Natural killer cell treated with Interleukin-12 subunit alpha and Interleukin-12 subunit beta and Interleukin-15 and Interleukin-18, amount 100 ng/mL, for 72 hours (primary cell): ENCODE measurements at places on chromosomes 6 and 20. TPM values are rescaled to one million over a fixed set of nuclear protein-coding genes. Genes with fewer than 3 reads are reported as not detected.

ADAM33 gene
- total RNA-seq = not detected

- no peaks in the 10 kb centered on the region for H3K36me3 ChIP-seq
- H3K27ac ChIP-seq = no peak overlapping the region
- H3K4me3 ChIP-seq = no peak overlapping the region
- peaks cover 4% of the 10 kb centered on the region for H3K4me1 ChIP-seq
- H3K27me3 ChIP-seq = peaks cover 17% of the 10 kb centered on the region
These were observed 9.4 kb upstream of the COL9A1 start for GRCh38 chr6:70312165-70312745.

GRCh38 chr20:63520504-63520933, at the start of gene PPDPF:
PPDPF (plus strand) TSS chr20:63520765; CDS start chr20:63521309, 544 bp downstream.
- H3K4me1 ChIP-seq = peaks cover 4% of the 10 kb centered on the region
- H3K27me3 ChIP-seq = peaks cover 5% of the 10 kb centered on the region
- peak; percentile 86 for DNase-seq
- H3K27ac ChIP-seq = no peak within 1 kb of the TSS
- peak within 1 kb of the TSS; percentile 77 for H3K4me3 ChIP-seq

PI16 gene
- not detected for total RNA-seq

GRCh38 chr20:31822421-31823330, 3.5 kb downstream of the MYLK2 start:
- peak; percentile 72 for DNase-seq
- H3K4me1 ChIP-seq = no peaks in the 10 kb centered on the region
- peaks cover 7% of the 10 kb centered on the region for H3K27me3 ChIP-seq
- H3K36me3 ChIP-seq = no peaks in the 10 kb centered on the region
- H3K4me3 ChIP-seq = no peak overlapping the region

GRCh38 chr6:41503827-41504465, 42.2 kb upstream of the FOXP4 start:
- peak; percentile 88 for DNase-seq
- peaks cover 52% of the 10 kb centered on the region for H3K4me1 ChIP-seq
- peak overlapping the region; percentile 88 for H3K4me3 ChIP-seq
- peaks cover 12% of the 10 kb centered on the region for H3K36me3 ChIP-seq
- H3K27me3 ChIP-seq = peaks cover 40% of the 10 kb centered on the region

DNA sequence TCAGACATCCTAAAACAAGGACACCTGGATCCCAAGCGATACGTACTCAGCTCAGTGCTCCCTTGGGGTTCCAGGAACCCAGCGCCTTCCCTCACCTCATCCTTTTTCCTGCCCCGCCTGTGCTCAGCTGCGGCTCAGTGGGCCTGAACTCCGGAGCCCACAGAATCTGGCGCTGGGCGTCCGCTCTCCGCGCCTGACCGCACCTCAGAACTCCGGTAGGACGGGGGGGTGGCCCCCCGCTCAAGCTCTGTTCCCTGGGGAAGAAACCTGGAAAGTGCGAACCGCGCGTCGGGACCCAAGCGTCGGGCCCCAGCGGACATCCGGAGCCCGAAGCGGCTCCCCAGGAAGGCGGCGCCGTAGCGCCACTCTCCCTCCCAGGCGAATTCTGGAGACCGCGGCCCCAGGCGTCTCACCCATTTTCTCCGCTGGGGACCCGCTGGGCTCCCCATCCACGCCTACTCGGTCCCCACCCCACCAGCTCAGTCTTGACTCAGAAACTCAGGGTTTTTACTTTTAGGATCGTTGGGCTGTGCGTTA, 336 bp upstream of the LY6G5C start:
- H3K36me3 ChIP-seq = peaks cover 2% of the 10 kb centered on the region
- DNase-seq = no peak
- H3K27ac ChIP-seq = peak overlapping the region; percentile 44
- H3K4me1 ChIP-seq = peaks cover 29% of the 10 kb centered on the region

GRCh38 chr6:90298459-90299053, 1.9 kb upstream of the BACH2 start:
- no peak for DNase-seq
- H3K27ac ChIP-seq = no peak overlapping the region
- peaks cover 12% of the 10 kb centered on the region for H3K4me1 ChIP-seq
- H3K4me3 ChIP-seq = no peak overlapping the region

- H3K4me3 ChIP-seq = peak overlapping the region; percentile 88
- H3K4me1 ChIP-seq = peaks cover 93% of the 10 kb centered on the region
- H3K27ac ChIP-seq = peak overlapping the region; percentile 98
- no peak for DNase-seq
- H3K36me3 ChIP-seq = no peaks in the 10 kb centered on the region
These were observed 18.2 kb upstream of the TAGAP start for GRCh38 chr6:159062976-159063375.

DNA sequence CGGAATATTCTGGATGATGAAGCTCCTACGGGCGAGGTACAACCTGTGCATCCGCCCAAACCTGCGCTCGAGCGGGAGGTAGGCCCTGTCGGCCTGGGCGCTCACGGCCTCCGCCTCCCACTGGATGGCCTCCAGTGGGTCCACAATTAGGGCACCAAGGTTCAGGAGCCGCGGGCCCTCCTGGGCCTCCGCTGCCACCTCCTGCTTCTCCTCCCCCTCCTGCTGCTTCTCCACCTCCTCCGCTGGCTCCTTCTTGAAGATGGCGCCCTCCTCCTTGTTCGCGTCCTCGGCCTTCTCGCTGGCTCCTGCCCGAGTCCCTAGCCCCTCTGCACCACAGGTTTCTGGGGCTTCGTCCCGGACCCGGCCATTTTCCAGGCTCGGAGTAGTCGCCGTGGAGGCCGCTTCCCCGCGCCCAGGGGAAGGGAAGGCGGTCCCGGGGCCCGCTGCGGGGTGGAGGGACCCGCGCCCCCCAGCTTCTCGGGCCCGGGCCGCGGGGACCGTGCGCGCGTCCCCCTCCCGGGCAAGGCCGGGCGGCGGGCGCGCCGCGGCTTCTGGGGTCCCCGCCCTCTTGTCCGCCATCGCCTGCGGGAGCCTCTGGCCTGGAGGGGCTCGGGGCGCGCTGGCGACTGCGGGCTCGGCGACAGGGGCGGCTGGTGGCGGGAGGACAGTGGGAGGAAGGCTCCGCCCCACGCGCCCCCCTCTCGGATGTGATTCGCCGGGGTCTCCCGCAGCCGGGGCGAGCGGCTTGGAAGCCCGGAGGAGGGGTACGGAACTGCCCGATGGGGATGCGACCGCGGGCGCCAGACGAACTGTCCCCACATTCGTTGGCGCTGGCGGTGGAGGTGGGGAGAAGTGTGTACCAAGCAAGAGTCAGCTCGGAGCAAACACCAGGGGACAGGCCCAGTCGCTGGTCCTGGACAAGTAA, 17.6 kb downstream of the PLAGL2 start:
- H3K4me1 ChIP-seq = peaks cover 11% of the 10 kb centered on the region
- peak; percentile 69 for DNase-seq
- H3K27me3 ChIP-seq = no peaks in the 10 kb centered on the region
- peak overlapping the region; percentile 39 for H3K27ac ChIP-seq
- peaks cover 5% of the 10 kb centered on the region for H3K36me3 ChIP-seq

GRCh38 chr6:37137201-37138090, 32.5 kb upstream of the PIM1 start:
- no peak for DNase-seq
- peaks cover 13% of the 10 kb centered on the region for H3K27me3 ChIP-seq
- H3K4me3 ChIP-seq = peak overlapping the region; percentile 83
- peaks cover 48% of the 10 kb centered on the region for H3K4me1 ChIP-seq
- no peaks in the 10 kb centered on the region for H3K36me3 ChIP-seq

GRCh38 chr6:70385901-70386300, 27.4 kb upstream of the FAM135A start:
- H3K36me3 ChIP-seq = no peaks in the 10 kb centered on the region
- H3K27me3 ChIP-seq = peaks cover 17% of the 10 kb centered on the region
- H3K27ac ChIP-seq = no peak overlapping the region
- DNase-seq = no peak
- no peak overlapping the region for H3K4me3 ChIP-seq

DNA sequence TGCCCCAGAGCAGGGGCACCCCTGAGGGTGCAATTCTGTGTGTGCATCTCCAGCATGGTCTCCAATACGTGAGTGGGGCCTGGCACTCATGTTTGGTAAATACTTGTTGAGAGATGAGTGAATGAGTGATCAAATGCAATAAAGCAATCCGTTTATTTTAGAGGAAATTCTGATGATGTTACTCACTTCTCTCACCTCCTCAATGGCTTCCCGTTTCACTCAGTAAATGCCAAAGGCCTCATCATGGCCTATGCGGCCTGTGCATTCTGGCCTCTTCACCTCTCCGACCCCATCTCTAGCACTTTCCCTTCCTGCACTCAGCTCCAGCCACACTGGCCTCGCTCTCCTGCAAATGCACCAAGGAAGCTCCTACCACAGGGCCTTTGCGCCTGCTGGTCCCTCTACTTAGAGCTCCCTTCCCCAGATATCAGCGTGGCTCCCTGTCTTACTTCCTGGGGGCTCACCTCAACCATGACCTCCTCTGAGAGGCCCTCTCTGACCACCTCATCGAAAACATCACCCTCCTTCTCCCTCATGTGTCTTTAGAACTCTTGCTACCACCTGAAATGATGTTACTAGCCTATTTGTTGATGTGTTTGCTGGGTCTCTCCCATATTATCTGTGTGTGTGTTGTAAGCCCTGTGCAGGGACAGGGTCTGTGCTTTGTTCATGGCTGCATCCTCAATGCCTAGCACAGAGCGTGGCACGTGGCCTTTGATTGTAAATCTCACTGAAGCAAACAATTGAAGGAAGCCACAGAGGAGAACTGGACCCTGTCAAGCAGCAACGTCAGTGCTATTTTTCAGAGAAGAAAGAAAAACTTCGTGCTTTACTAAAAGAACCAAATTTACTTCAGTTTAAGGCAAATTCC, 42.6 kb downstream of the RAB44 start:
- peak overlapping the region; percentile 28 for H3K27ac ChIP-seq
- H3K4me1 ChIP-seq = peaks cover 39% of the 10 kb centered on the region
- DNase-seq = no peak
- no peaks in the 10 kb centered on the region for H3K36me3 ChIP-seq
- H3K27me3 ChIP-seq = no peaks in the 10 kb centered on the region
- H3K4me3 ChIP-seq = peak overlapping the region; percentile 32

DNA sequence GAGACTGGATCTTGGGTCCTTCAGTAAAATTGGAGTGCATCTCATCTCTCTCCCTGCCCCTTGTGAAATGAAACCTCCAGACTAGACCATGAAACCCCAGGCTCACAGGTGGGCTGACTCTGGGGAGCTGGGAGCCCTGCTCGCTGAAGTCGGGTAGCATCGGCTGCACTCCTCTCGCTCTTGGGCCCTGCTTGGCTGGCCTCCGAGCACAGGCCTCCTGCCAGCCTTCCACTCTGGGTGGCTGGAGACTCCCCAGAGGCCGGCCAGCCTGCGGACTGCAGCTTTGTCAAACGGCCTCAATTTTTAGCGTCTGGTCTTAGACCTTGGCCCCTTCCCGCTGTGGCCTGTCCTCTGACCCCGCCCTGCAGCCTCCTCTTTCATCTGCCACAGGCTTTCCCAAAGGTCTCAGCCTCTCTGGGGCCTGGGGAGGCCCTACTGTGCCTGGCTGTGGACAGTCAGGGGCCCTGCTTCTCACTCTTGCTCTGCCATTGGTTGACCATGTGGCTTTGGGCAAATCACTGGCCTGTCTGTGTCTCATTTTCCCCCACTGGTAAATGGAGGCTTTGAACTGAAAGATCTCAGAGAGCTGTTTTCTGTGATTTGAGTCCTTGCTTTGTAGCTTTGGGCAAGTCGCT, 45.1 kb downstream of the SRC start:
- H3K4me1 ChIP-seq = peaks cover 5% of the 10 kb centered on the region
- no peak overlapping the region for H3K27ac ChIP-seq
- H3K27me3 ChIP-seq = no peaks in the 10 kb centered on the region
- H3K36me3 ChIP-seq = no peaks in the 10 kb centered on the region

- no peaks in the 10 kb centered on the region for H3K4me1 ChIP-seq
- no peaks in the 10 kb centered on the region for H3K36me3 ChIP-seq
- DNase-seq = no peak
- no peak overlapping the region for H3K4me3 ChIP-seq
- H3K27ac ChIP-seq = no peak overlapping the region
These were observed 630.6 kb downstream of the GRIK2 start for GRCh38 chr6:102023977-102024657.

GPR6 gene
- total RNA-seq = not detected

DNA sequence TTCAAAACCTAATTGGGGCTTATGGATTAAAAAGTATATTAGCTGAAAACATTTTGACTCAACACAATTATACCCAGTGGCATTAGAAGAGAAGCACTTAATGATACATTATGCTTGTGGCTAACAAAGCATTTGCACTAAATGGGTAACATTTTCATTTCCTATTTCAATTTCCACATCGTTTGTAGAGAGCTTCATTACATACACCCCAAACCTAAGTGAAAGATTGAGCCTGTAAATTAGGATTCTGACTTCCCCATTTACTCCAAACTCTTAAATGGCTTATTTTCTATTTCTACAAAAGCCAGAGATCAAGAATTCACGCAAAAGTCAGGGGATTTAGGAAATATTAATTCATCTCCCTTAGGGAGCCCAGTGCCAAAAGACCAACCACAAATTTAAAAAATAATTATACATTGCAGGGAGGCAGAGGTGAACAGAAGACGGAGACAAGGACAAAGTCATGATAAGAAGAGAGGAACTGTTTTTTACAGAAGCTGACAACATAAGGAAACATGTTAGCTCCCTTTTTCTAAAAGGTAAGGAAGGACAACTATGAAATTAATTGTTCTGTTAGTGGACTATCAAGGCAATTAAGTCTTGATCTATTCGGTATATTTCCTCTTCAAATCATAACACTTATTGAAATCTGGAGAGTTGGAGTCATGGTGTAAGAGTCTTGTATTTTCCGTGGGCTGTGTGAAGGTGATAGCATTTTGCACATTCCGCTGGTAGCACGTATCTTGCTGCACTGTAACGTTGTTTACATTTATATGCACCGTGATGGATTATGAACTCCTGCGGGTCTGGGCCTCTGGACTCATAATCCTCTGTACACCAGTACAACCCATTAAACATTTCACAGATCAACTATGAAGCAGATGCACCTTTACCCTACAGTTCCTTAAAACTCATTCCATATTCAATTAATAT, 24.8 kb upstream of the EZR start:
- no peak overlapping the region for H3K4me3 ChIP-seq
- H3K4me1 ChIP-seq = peaks cover 7% of the 10 kb centered on the region

DNA sequence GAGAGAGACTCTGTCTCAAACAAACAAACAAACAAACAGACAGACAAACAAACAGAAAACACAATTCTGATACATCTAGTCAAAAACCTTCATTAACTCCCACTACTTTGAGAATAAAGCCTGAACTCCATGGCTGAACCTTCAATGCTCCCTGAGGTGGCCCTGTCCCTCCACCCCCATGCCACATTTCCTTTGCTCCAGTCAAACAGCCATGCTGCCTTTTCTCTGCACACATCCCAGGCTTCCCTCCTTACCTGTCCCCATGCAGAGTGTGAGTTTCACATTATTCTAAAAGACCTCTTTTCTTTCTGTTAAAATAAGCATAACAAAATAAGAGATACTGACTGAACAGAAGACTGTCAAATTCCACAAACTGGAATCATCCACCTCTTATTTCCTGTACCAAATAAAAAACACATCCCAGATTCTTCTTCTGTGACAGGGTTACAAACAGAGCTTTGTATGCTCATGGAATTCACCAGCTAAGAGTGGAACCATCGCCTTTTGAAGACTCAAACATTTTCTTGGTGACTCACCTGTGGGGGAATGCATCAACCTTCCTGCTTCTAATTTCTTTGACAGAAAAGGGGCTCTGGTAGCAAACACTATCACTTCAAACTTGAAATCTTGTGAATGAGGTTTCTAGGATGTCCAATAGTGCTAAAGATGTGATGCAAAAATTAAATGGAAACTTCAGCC, 71.0 kb upstream of the SLC22A16 start:
- H3K27ac ChIP-seq = no peak overlapping the region
- no peak for DNase-seq
- H3K4me1 ChIP-seq = peaks cover 10% of the 10 kb centered on the region
- no peak overlapping the region for H3K4me3 ChIP-seq

BPIFB4 gene
- not detected for total RNA-seq
